ENCODE measurements at places on chromosomes 7 and 10. TPM values are rescaled to one million over a fixed set of nuclear protein-coding genes. Genes with fewer than 3 reads are reported as not detected.

PGAM2 gene
- polyA plus RNA-seq: 0.13 TPM

PILRA gene
- 364 TPM for polyA plus RNA-seq

PAX4 gene
- polyA plus RNA-seq: not detected

C7orf33 gene
- polyA plus RNA-seq: 0.05 TPM

AGR3 gene
- polyA plus RNA-seq: not detected

KCNMA1 gene
- polyA plus RNA-seq: not detected

GRCh38 chr10:57657164-57657765 lies 610.4 kb downstream of the IPMK start:
- peak; percentile 8 for DNase-seq

DNA sequence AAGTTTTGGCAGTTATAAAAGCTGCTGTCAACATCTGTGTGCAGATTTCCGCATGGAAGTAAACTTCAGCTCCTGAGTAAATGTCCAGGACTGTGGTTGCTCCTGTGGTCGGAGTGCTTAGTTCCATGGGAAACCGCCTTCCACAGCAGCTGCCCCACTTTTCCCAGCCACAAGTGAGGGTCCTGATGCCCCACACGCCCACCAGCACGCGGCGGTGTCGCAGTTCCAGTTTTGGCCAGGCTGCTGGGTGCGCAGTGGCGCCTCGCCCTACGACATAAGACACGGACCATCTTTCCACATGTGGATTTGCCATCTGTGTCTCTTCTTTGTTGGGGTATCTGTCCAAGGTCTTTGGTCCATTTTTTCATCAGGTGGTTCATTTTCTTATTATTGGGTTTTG lies 167.1 kb downstream of the DIP2C start:
- DNase-seq: no peak

All from CD14-positive monocyte (primary cell).